ENCODE measurements at places on chromosomes 13 and 19.

DNA sequence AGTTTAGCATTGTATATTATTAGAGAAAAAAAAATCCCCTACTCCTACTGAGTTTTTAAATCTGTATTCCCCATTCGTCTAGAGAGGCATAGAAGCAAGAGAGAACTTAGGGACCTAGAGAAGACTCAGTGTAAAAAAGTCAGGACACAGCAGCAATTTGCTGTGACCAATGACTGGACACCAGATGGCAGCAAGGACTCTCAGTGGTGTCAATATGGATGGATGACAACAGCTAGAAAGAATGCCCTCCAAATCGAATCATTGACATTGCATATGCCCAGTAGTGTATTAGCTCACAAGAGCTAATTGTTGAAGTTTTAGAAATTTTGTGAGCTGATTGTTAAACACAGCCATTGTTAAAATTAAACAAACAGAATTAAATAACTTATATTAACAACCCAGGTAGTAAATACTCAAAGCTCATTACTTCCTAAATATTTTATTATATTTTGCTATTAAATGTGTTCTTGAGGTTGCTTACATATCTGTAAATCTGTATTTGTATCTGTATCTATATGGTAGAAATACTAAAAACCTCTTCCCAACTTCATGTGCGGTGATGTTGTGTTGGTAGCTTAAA is 43.9 kb downstream of the SIAH3 start:
- DNase-seq: no peak

DNA sequence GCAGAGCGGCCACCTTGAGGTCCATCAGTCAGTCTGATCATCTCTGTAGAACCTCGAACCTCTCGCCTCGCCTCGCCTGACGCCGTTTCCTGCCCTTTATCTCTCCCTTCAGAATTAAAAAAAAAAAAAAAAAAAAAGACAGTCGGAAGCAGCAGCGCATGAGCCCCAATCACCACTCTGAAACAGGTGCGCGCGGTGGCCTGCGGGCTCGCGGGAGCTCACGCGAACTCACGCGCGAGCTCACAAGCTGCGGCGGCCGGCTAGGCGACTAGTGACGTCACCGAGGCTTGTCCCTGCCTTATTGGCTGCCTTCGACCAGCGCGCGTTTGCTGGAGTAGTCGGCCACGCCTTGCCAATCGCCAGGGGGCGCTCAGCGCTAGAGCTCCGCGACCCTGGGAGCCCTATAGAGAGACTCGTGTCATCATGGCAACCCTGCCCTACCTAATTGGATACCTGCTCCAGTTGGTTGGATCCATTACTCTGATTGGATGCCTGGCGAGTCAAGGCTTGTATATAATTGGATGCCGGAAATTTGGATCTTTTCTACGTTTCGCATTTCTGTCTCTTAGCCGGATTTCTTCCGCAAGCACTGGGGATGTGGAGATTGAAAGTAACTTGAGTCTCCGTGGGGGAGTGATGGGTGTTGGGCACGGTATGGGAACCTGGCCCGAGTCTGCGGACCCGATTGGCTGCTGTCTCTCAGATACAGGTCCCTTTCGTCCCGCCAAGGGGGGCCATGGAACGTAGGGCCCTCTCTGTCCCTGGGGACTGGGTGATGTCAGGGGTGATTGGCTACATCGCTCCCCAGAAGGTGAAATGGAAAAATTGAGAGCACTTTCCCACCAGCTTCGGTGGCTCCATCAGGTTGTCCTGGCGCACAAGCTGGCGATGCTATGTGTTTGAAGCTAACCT is 31.6 kb downstream of the SYT3 start:
- DNase-seq: peak; percentile 2

- DNase-seq: no peak
Measured at GRCh38 chr13:94249512-94249911, 230.0 kb downstream of the DCT start.

DNA sequence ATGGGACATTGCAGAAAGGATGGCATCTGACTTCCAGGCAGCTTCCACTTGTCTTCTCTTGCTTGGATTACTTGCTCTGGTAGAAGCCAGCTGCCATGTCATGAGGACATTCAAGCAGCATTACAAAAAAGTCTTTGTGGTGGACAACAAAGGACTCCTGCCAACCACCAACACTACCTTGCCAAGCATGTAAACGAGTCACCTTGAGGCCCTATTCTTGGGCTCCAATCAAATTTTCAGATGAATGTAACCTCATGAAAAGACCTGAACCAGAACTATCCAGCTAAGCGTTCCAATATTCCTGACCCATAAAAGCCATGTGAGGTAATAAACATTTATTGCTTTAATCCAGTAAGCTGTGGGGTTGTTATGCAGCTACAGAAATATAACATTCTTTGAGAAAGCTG is 12.5 kb downstream of the PROSER1 start:
- no peak for DNase-seq

DNA sequence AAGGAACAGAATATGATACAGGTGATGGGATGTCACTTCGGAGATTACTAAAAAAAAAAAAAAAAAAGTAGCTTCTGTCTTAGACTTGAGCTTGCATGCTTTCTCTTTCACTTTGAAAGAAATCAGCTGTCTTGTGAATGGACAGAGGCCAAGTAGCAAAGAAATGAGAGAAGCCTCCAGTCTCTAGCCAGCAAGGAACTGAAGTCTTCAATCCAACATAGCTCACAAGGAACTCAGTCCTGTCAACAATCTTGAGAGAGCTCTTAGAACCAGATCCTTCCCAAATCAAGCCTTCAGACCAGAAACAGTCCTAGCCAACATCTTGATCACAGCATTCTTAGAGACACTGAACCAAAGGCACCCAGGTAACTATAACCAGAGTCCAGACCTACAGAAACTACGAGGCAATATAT is 7.7 kb downstream of the N4BP2L2 start:
- DNase-seq: peak; percentile 41

DNA sequence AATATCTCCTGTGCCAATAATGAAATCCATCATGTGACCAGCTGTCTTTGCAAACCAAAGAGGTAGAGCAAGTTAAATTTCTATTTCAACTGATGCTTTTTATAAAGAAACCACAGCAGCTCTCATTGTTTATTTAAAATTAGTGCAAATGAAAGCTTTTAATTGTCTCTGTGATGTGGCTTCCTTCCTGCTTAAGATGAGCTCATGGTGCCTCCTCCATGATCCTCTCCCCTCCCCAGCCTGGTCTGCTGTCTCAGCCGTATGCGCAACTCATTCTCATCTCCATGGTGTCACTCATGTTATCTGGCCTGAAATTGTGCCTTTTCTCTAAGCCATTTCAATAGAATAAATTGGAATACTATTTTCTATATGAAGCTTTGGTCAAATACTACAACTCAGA is 270.6 kb downstream of the FGF14 start:
- DNase-seq: no peak

GRCh38 chr13:41452462-41452861 is 4.9 kb upstream of the RGCC start:
- no peak for DNase-seq

DNA sequence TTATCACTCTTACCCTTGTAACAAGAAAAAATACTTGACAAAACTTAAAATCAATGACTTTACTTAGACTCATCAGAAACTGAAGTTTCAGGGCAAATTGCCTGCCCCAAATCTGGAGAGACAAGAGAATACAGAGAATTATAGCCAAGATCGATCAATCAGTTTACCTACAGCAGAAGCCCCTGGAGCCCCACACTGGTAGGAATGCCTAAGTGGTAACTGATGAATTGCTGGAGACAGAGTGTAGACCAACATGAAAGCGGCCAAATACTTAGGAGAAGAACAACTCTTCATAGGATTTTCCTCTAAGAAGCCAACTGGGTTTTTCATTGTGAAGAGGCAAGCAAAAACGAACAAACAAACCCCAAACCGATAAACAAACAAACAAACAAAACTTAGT is 1430.0 kb downstream of the EFNB2 start:
- DNase-seq: no peak

DNA sequence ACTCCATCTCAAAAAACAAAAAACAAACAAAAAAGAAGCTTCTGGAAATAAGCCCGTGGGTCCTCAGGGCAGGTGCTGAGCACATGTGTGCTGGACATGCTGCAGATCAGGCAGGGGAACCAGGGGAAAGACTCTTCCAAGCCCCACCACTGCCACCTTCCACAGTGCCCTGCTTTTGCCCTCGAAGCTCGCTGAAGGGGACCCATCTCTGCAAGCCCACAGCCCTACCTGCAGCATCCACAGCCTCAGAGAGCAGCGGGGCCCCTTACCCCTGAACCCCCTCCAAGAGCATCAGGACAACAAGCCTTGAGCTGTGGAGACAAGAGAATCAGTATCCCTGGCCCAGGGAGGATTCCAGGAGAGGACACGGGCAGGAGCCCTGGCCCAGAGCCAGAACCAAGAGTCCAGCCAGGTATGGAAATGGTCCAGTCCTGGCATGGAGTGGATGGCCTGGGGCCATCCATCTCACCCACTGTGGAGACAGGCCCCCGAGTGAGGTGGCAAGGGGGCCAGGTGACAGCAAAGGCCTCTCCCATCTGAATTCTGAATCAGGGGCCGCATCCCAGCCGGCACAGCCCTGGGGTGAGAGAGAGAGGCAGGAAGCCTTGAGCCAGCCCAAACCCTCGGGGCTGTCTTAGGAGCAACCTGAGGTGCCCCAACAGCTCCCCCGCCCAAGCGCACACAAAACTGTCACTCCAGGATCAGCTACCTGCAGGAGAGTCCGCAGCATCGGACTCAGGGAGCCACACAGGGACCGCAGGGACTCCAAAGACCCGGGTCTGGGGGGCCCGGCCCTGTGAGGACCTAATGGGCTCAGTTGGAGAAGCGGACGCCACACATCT is 51.8 kb upstream of the TPM4 start:
- no peak for DNase-seq

- DNase-seq: no peak
Measured at GRCh38 chr13:23620613-23621315, 50.6 kb downstream of the TNFRSF19 start.

- DNase-seq: no peak
Measured at GRCh38 chr13:47126432-47126831, 229.6 kb upstream of the HTR2A start.

DNA sequence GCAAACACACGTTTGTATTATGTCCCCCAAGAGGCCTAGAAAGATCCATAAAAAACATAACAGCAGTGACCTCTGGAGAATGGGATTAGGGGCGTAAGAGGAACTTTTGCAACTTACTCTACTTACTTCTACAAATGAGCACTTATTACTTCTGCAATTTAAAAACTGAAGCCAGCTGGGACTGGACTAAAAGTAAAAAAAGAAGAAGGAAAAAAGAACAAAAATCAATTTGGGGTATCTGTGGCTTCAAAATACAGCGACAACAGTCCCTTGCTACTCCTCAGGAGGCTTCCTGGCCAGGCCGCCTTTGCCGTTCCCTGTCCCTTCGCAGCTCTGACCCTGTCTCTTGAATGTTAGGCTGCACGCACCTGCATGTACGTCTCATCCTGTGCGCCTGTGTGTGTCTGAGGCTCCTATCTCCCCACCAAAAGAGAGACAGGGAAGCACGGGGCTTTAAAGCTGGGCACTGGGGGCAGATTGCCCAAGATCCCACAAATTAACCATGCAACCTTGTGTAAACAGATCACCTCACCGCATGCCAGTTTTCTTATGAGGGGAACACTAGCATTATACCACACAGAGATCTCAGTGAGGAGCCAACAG is 12.1 kb upstream of the FKRP start:
- no peak for DNase-seq

- DNase-seq: no peak
Measured at GRCh38 chr13:94431574-94431973, 47.9 kb downstream of the DCT start.

- no peak for DNase-seq
Measured at GRCh38 chr19:32674153-32674930, 638 bp downstream of the ANKRD27 start.

DNA sequence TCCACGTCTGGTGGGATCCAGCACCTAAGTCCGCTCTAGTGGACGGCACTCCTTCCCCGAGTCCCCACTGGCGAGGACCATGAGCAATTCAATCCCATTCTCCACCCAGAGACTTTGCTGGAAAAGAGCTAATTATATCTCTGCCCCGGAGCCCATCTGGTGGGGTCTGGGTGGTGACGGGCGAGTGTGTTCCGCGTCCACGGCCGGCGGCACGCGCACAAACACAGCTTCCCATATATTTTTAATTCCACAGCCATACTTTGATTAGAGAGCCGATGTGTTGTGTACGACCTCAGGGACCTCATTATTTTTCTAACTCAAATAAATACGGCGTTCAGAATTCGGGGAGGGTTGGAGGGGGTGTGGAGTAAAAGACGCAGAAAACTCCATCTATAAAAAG is 64.1 kb upstream of the ADGRE5 start:
- DNase-seq: no peak

DNA sequence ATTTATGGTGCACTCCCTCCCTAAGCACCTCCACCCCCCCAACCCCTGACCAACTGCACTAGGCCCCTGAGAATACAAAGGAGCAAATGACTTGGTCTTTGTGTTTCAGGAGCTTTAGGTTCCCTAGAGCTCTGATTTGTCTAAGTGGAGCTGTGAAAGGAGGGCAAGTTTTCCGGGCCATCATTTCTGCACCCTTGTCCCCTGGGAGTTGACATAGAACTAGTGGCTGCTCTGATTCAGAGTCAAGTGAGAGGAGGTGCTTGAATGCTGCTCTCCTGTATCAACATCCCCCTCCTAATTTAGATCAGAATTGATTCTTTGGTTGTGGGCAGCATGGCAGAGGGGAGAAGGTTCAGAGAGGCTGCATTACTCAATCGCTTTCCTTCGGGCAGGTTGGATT is 391.6 kb downstream of the KCNRG start:
- no peak for DNase-seq

DNA sequence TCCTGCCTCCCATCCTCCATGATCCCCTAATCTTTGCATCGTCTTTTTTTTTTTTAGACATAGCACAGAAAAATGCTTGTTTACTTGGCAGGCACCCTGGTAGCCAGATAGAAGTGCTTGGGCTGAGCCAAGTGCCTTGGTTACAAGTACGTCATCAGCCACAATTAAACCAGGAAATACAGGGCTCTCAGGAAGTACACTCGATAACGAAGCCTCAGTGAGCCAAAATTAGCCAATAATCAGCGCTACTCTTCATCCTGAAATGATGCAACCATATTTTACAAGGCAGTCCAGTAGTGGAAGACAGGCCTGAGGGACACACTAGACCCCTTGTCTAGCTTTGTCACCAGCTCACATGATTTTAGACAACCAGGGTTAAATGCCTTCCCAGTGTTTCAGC is 194.0 kb upstream of the NBEA start:
- no peak for DNase-seq

DNA sequence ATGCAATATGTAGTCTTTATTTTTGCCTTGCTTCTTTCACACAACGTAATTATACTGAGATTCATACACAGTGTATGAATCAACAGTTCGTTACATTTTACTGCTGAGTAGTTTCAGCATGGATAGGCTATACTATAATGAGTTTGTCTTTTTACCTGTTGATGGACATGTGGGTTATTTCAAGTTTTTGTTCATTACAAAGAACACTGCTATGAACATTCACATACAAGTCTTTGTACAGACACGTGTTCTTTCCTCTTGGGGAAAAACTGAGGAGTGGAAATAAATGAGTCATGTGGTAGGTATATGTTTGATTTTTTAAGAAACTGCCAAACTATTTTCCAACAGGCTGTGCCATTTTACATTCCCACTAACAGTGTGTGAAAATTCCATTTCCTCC is 35.1 kb downstream of the ENOX1 start:
- DNase-seq: no peak
